Renal cortical epithelial cell (primary cell): ENCODE measurements at places on chromosomes 3 and 15.

DNA sequence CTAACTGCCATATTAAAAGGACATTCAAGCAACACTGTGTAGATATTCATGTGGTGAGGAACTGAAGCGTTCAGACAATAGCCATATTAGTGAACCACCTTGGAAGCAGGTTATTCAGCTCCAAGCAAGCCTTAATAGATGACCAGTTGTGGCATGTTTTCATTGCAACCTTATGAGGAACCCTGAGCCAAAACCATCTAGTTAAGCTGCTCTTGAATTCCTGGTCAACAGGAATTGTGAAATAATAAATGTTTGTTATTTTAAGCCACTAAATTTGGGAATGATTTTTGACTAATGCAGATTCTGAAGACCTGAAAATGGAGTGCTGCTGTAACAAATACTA is 73.0 kb downstream of the SPRED1 start:
- DNase-seq: peak; percentile 9

DNA sequence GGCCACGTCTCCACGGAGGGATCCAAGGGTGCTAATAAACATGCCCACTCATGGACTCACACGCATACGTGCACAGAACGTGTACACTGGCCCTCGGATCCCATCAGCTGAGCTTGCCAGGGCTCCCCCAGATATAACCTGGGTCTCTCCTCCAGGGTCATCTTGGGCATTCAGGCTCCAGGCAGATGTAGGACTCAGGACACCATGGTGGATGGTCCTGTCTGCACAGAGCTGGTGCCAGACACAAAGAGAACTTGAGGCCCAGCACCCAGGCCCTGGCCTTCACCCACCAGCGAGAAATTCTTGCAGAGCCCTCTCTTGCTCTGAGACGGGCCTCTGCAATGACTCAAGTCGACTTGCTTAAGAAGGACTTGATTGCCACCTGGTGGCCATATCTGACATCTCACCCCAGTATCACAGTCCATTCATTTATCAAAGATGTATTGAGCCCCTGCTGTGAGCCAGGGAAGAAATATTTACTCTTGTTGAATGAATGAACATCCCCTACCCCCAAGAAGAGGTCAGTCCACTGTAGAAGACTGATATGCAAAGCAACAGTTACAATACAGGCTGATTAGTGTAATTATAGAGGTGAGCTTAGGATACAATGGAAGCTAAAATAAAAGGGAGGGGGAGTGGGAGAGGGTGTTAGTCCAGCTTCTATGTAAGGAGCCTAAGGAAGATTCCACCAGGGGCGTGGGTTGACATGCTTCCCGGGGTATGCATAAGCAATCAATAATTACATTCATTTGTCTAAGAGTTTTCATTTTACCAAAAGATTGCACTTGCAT is 34.2 kb upstream of the VPS8 start:
- peak; percentile 91 for DNase-seq

DNA sequence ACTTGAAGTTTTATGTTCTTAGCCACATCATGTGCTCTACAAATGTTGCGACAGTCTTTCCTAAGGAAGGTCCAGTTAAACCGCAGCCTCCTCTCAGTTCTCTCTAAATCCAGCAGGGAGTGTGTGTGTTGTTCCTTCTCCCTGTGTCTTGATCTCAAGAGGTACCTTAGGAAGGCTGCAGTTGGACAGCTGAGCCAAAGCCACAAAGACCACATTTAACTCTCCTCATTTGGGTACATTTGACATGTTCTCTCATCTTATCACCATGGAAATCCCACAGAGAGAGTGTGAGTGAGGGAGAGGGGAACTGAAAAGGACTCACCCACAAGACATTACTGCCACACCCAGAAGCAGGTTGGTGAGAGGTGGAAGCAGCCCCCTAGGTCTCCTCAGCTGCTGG is 79.5 kb downstream of the CD200R1L start:
- DNase-seq: no peak

DNA sequence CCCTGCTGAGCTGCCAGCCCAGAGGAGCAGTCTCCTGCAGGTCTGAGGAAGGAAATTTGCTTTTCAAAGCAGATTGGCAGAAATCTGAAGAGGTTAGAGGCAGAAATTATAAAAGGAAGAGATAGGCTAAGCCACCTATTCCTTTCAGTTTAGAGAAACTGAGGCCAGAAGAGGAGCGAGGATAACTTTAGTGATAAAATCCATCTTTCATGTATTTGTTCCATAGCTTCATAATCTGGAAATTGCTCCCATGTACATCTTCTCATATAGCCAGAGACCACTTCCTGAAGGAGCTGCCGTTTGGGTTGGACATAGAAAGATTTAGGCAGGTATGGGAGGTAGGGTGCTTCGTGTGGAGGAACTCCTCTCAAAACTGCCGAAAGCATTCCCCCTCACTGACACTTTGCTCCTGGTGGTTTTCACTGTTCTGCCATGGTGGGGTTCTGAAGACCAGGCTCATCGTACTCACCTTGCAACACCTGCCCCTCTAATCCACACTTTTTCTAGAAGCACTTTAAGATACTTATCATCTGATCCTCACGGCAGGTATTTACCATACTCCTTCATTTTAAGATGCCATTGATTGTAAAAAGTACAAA is 670 bp upstream of the ACAP2 start:
- DNase-seq: no peak

GRCh38 chr3:49668414-49668797 is 5.7 kb upstream of the APEH start:
- DNase-seq: peak; percentile 63

DNA sequence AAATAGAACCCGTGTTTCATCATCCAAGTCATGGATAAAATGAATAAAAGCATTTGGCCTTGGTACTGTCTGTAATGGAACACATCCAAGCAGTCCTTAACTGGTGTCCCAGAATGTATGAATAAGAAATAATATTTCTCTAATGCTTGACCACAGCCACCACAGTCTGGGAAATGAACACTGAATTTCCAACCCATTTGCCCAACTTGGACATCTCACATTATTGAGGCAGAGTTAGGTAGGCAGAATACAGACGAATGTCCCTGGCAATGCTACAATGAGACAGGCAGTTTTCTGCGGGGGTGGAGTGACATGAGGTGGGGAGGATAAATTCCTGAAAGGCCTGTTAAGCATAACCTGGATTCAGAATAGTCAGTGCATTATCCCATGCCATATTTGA is 245.7 kb downstream of the ZIC1 start:
- no peak for DNase-seq

DNA sequence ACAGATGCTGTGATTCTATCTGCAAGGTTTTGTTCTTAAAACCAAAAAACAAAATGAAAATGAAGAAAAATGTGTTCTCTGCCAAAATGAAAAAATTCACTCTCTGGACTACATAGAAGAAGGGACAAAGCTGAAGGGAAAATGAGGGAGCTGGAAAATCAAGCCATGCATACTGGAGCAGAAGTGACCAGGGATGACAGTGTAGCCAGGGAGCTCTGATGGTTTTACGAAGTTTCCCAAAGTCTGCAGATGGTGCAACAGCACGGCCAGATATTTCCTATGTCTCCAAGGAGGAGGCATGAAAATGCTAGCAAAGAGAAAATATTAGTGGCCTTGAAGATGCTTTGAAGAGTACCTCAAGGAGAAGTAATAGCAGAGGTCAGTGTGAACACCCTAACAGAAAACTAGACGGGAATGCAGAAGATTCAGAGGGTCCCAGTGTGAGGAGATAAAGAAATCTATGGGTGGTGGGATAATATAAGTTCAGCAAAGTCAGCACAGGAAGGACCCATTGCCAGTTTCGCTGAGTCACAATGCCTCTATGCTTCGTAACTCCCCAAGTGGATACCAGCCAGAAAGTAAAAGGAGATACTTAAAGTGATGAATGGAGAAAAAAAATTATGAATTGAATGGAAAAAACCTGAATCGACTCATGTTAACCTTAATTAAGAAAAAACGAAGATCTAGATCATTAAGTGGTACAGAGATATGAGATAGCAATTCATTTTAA is 39.0 kb upstream of the POMGNT2 start:
- no peak for DNase-seq

DNA sequence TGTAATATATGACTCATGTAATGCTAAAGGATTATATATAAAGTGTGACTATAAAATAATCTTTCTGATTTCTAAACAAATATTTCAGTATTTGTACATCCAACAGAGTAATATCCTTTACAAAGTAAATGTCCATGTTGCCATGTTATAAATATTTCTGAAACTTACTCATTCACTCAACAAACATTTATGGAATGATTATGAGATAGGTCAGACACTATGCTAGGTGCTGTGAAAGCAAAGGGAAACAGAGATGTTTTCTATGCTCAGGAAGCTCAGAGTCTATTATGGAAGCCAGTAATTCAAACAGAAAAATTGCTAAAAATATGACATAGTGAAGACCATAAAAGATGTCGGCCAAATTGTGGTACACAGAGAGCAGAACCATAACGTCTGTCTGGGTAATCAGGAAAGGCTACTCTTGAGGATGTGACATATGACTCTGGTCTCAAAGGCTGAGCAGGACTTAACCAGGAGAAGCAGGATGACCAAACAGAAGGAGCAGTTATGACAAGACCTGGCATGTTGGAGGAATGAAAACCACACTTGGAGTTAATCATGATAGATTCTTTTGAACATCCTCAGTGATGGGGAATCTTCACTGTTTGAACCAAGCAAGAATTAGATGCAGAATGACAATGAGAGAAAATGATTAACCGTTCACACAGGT is 39.0 kb upstream of the MYO5C start:
- no peak for DNase-seq

DNA sequence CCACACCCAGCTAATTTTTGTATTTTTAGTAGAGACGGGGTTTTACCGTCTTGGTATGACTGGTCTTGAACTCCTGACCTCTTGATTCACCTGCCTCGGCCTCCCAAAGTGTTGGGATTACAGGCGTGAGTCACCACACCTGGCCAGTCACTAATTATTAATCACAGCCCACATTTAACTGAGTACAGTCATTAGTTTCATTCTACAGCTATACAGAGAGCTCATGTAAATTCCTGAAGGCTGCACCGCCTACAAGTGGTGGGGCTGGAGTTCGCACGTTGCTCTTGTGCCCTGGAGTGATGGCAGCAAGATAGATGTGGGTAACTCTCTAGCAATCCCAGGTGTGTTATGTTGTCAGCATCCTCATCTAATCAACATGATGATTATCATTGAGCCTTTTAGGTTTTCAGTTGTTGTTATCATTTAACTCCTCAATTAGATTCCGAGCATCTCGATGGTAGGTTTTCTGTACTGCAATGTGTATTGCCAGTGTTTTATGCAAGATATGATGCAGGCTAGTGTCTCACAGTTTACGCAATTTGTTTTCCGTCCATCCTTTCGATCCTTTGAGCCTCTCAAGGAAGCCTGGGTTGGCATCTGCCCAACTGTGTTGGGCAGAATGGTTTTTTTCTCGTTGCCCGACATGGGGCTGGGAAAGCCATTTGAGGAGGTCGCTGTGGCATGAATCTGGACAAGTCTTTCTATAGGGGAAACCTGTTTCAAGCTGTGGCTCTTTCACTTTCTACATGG is 216.3 kb downstream of the LPP start:
- DNase-seq: peak; percentile 56

DNA sequence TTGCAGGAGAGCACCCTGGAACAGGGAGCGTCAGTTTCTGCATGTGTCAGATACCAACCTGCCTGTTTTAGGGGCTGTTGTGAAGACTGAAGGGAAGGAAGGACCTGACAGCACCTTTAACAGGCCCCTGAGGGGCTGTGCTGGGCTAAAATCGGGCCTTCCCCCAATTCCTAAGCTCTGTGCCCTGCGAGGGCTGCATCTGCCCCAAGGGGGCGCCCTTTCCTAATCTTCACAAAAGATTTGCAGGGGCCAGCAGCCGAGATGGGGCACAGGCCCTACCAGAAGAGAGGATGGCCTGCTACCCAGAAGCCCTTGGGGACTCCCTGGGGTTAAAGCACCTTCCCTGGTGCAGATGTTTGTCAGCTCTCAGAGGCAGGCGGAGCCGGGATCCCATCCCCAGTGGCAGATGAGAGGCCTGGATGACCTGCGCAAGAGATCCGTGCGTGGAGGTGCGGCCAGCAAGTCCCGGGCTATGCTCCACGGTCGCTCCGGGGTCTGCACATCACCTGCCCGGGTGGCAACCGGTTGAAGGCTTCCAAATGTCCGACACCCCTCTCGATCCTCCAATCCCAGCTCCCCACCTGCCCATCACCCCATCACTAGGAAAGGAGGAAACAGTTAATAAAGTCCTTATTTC is 53.6 kb downstream of the RHCG start:
- DNase-seq: peak; percentile 5

GRCh38 chr3:147411815-147412241 is 2.7 kb downstream of the ZIC1 start:
- no peak for DNase-seq

- no peak for DNase-seq
Observed at GRCh38 chr15:58760385-58761009, 10.6 kb upstream of the MINDY2 start.
